T-helper 17 cell (primary cell): ENCODE measurements at places on chromosomes 11 and 22. TPM values are rescaled to one million over a fixed set of nuclear protein-coding genes. Genes with fewer than 3 reads are reported as not detected.

CTSF gene
- 10.5 TPM for total RNA-seq

- H3K27ac ChIP-seq, result peak overlapping the region; percentile 99
- H3K4me3 ChIP-seq, result peak overlapping the region; percentile 99
- peaks cover 20% of the 10 kb centered on the region for H3K36me3 ChIP-seq
- H3K27me3 ChIP-seq, result no peaks in the 10 kb centered on the region
- no peak for DNase-seq
Measured at GRCh38 chr11:35141071-35141470, 2.1 kb downstream of the CD44 start.

DNA sequence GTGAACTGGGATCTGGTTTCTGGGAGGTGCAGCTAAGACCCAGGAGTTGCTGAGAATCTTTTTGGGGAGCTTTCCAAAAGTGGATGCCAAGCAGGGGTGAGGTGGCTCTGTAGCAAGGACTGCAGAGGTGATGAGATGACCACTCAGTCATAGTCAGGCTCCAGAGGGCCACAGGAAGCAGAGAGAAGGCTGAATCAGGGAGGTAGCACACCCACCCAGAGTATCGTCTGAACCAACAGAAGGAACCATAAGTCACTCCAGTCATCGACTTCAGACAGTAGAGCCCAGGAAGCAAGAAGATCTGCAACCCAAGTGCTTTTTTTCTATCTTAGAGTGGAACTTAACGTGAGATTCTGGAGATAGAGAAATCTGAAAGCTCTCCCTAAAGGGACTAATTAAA, 335.7 kb upstream of the MPPED2 start:
- H3K36me3 ChIP-seq, result no peaks in the 10 kb centered on the region
- no peak for DNase-seq
- no peak overlapping the region for H3K27ac ChIP-seq
- peaks cover 21% of the 10 kb centered on the region for H3K27me3 ChIP-seq
- H3K4me3 ChIP-seq, result no peak overlapping the region

DNA sequence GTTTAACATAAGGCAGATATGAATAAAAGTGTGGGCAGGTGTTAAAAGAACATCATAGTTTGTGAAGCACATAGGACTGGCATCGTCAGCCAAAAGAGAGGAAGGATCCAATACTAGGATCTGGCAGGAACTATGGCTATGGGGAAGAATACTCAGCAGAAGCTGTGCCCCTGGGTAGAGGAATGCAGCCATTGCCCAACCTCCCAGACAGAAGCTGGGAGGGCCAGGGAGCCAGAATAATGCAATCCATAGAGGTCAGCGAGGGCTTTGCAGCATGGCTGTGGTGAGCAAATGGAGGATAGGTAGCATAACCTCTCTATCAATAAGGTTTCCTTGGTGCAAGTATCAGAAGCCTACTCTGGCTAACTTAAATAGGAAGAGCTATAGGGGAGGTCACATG, 11.7 kb upstream of the CSTF3 start:
- DNase-seq, result no peak
- no peaks in the 10 kb centered on the region for H3K27me3 ChIP-seq
- H3K4me3 ChIP-seq, result no peak overlapping the region
- H3K4me1 ChIP-seq, result no peaks in the 10 kb centered on the region

DNA sequence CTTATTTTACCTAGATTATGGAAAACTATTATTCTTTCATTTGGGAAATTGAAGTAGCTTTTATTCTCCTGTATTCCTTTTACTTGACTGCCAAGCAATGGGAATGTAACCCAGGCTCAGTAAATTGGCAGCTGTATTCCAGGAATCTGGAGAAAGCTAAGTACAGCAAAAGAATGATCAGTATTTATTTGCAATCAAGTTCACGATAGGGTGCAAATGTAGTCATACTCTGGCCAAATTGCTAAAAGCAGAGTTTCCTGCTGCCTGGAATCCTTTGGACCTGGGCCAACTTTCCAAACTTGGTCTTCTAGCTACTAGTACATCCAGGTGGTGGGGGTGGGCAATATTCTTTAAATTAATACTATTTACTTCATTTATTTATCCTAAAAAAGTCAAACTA, 286.0 kb upstream of the CTSC start:
- no peaks in the 10 kb centered on the region for H3K4me1 ChIP-seq
- no peaks in the 10 kb centered on the region for H3K36me3 ChIP-seq
- no peak overlapping the region for H3K4me3 ChIP-seq

- H3K27ac ChIP-seq, result no peak overlapping the region
- H3K36me3 ChIP-seq, result no peaks in the 10 kb centered on the region
- no peak for DNase-seq
- no peak overlapping the region for H3K4me3 ChIP-seq
Measured at GRCh38 chr11:70063121-70063520, 15.0 kb upstream of the ANO1 start.
